ENCODE measurements at places on chromosomes 13 and 19. TPM values are rescaled to one million over a fixed set of nuclear protein-coding genes. Genes with fewer than 3 reads are reported as not detected.

The STAP2 gene
- total RNA-seq, result 11.8 TPM

The CCDC8 gene
- 47.0 TPM for total RNA-seq

The ZNF324B gene
- 4.3 TPM for total RNA-seq

The MAP3K10 gene
- 22.6 TPM for total RNA-seq

The XPO4 gene
- total RNA-seq, result 10.3 TPM

The CABP5 gene
- total RNA-seq, result not detected

The STXBP2 gene
- total RNA-seq, result 6.8 TPM

The OR7D2 gene
- total RNA-seq, result 0.11 TPM

The ACP7 gene
- not detected for total RNA-seq

The IGSF23 gene
- total RNA-seq, result not detected

The ZNF610 gene
- 3.4 TPM for total RNA-seq

The CYP2A6 gene
- total RNA-seq, result not detected

The MBD3L3 gene
- not detected for total RNA-seq

The KASH5 gene
- total RNA-seq, result not detected

The ZNF560 gene
- not detected for total RNA-seq

The PGLYRP1 gene
- not detected for total RNA-seq

The USPL1 gene
- 12.3 TPM for total RNA-seq

The LGALS7 gene
- not detected for total RNA-seq

The FFAR2 gene
- total RNA-seq, result 0.28 TPM

The GPR4 gene
- 11.3 TPM for total RNA-seq

The FCER2 gene
- not detected for total RNA-seq

The SIGLECL1 gene
- not detected for total RNA-seq

The ZNF573 gene
- 9.9 TPM for total RNA-seq

The CRB3 gene
- total RNA-seq, result not detected

The SIAH3 gene
- total RNA-seq, result not detected

The IRGC gene
- not detected for total RNA-seq

The LSM7 gene
- 36.9 TPM for total RNA-seq

The NBEA gene
- 20.0 TPM for total RNA-seq

The PSPN gene
- total RNA-seq, result 0.68 TPM

The GDF15 gene
- total RNA-seq, result 0.53 TPM

The CEACAM16 gene
- not detected for total RNA-seq

The FGF21 gene
- not detected for total RNA-seq

The TNFSF9 gene
- total RNA-seq, result 0.91 TPM

The HCST gene
- 2.8 TPM for total RNA-seq

The TEX29 gene
- not detected for total RNA-seq

The TMEM147 gene
- total RNA-seq, result 79.5 TPM

The NEK5 gene
- 0.74 TPM for total RNA-seq

The LIM2 gene
- not detected for total RNA-seq

The CCNE1 gene
- 5.1 TPM for total RNA-seq

The ZNF121 gene
- total RNA-seq, result 26.1 TPM

The ZNF627 gene
- total RNA-seq, result 7.3 TPM

The KCTD15 gene
- 10.9 TPM for total RNA-seq

The FFAR1 gene
- total RNA-seq, result not detected

The CATSPERD gene
- not detected for total RNA-seq

The CPT1C gene
- 4.8 TPM for total RNA-seq

The ANKRD27 gene
- 25.4 TPM for total RNA-seq

The PSPC1 gene
- 28.6 TPM for total RNA-seq

The ATP4A gene
- not detected for total RNA-seq

The RHPN2 gene
- 3.1 TPM for total RNA-seq

The LCP1 gene
- total RNA-seq, result 33.0 TPM

The MYO16 gene
- 0.82 TPM for total RNA-seq

The DMAC2 gene
- total RNA-seq, result 86.8 TPM

The SEMA6B gene
- 6.8 TPM for total RNA-seq

The MIR17HG gene
- 2.2 TPM for total RNA-seq

The NKPD1 gene
- not detected for total RNA-seq

The ZNF439 gene
- 5.5 TPM for total RNA-seq

The C19orf85 gene
- total RNA-seq, result not detected

The KIR2DL1 gene
- total RNA-seq, result not detected

Data from right cardiac atrium (tissue), 5 donors.